Stimulated activated CD4-positive, alpha-beta T cell treated with anti-CD3 and anti-CD28 coated beads, Interleukin-1b, Interleukin-23, amount 100 ng/mL, for 24 hours (primary cell): ENCODE measurements at places on chromosomes 13 and 19.

DNA sequence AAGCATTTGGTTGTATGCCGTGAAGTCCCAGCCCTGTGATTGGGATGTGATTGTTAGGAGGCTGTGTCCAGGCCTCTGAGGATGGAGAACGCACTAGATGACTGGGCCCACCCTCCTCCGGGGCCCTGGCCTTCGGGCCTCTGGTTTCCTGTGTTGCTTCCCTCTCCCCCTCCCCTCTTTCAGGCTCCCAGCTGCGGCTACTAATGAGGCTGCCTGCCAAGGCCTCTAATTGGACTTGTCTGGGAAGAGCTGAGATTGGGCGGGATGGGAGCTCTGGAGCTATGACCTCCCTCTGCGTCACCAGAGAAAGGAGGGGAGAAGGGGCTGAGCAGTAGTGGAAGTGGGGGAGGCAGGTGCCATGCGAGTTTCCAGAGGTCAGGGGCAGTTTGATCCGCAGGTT lies 9.9 kb downstream of the PTH2 start:
- DNase-seq = no peak

- peak; percentile 41 for DNase-seq
Measured at GRCh38 chr13:74026753-74027152, 107.5 kb downstream of the KLF12 start.

DNA sequence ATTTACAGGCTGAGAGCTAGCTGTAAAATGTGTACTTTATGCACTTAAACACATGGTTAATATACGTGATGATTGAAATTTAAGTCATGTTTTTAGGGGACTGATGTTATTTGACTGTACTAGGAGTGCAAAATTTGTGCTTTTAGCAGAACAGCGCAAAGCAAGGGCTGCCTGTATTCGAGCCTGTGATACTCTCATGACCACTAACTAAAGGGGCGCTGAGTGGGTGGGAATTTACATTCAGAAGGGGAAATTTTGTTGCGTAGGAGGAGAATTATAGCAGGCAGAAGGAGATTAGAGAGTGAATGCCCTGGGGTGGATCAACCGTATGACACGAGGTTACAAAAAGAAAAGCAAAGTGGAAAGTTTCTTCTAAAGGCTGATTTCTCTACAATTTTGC lies 271.8 kb upstream of the HTR2A start:
- no peak for DNase-seq

DNA sequence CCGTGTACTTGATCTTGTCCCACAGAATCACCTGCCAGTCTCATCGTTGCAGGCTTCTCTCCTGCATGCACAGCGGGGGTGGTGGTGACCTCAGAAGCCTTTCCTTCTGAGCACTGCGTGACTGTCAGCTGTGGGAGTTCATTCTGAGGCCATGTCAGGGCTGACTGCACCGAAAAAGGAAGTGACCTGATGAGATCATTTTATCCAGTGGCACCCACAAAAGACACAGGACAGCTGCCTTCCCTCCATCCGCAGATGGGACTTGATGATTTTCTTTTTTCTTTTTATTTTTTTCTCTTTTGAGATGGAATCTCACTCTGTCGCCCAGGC lies 89.7 kb downstream of the RAB20 start:
- DNase-seq = no peak

DNA sequence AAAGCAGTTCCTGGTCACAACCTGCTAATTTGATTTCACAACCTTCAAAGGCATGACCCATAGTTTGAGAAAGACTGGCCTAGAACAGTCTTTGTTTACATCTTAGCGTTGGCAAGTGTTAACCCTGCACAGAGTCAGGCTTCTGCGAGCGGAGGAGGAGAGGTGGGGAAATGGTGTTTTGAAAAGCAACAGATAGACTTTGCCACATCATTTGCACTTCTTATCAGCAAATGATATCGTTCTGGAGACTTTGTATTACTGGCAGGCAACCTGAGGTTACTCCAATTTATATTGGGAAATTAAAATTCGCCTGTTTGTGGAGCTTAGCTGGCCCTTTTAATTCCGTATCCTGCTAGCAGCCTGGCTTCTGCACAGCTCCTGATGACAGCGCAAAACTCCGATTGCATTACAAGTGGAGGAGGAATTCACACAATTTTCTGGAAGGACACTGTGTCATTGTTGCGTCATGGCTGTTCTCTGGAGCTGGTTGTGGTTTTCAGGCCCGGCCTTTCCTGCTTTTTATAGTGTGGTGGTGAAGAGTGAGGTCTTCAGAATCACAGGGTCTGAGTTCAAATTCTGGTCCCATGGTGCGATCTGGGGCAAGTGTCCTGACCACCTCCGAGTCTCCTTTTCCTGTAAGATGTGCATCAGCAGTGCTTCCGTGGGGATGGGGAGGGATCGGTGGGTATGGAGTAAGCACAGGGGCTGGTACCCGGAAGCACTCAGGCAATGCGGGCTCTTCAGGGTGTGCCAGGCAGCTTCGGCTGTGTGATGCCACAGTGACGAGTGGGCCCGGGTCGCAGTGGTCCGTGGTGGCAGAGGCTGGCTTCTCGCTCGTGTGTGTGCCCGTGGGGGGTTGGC lies 49.1 kb upstream of the EHD2 start:
- no peak for DNase-seq

DNA sequence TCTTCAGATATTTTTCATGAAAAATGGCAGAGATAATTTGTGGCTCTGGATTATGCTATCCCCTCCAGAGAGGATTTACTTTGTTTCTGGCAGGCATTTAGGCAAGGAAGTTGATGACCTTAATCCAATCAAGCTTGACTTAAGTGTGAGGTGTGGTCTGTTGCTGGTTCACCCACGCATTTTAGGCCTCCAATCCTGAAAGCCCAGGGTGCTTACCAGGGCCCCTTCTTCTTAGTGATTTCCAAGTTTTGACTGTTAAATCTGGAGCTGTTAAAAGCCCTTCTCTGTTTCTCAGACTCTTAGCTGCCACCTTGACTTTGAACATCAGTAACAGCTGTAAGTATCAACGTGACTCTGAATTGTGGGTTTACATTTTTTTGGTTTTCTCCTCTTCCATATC lies 161.8 kb downstream of the DNAJC15 start:
- no peak for DNase-seq

GRCh38 chr13:108549934-108550333 lies 79.5 kb upstream of the MYO16 start:
- no peak for DNase-seq

- DNase-seq = no peak
Measured at GRCh38 chr13:111411919-111412650, 91.6 kb downstream of the TEX29 start.

GRCh38 chr13:27481766-27482165 lies 31.4 kb upstream of the MTIF3 start:
- DNase-seq = no peak

DNA sequence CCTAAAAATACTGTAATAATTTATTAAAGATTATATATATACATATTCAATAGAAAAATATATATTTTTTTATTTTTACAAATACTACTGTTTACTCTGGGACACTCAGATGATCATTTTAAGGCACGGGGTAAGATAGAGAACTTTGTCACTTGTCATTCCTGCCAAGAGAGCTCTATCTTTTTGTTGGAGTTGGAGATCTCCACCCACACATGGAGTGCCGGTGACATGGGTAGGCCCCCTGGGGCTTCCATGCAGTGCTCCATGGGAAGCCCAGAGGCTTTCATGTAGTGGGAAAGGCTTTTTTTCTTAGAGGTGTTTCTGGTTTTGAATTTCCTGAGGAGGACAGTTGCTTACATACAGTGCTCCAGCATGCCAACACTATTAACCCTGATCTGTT lies 81.4 kb downstream of the LMO7 start:
- no peak for DNase-seq

GRCh38 chr19:1273263-1274041 lies 1.9 kb upstream of the FAM174C start:
- DNase-seq = no peak

- no peak for DNase-seq
Measured at GRCh38 chr13:60788156-60788829, 391.3 kb downstream of the TDRD3 start.

- no peak for DNase-seq
Measured at GRCh38 chr19:42032431-42032830, 37.6 kb downstream of the GRIK5 start.

DNA sequence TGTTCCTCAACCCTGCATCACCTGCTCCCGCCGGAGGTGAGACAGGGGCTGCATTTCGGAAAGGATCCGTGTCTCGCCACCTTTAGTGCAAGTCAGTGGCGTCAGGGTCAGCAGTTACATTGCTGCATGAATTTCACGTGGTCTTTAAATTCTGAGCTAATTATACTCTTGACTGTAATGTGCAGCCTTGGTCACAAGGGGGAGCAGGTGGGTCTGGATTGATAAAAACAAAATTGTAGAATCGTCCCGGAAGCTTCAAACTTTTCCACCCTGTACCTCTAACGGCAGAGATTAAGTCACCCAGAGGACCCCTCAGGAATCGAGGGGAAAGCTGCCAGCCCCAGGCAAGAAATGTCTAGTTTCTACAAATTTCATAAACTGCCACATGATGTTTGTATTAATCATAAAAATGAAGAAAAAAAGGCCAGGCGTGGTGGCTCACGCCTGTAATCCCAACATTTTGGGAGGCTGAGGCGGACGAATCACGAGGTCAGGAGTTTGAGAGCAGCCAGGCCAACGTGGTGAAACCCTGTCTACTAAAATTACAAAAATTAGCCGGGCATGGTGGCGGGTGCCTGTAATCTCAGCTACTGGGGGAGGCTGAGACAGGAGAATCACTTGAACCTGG lies 20.2 kb downstream of the BBC3 start:
- DNase-seq = peak; percentile 67

DNA sequence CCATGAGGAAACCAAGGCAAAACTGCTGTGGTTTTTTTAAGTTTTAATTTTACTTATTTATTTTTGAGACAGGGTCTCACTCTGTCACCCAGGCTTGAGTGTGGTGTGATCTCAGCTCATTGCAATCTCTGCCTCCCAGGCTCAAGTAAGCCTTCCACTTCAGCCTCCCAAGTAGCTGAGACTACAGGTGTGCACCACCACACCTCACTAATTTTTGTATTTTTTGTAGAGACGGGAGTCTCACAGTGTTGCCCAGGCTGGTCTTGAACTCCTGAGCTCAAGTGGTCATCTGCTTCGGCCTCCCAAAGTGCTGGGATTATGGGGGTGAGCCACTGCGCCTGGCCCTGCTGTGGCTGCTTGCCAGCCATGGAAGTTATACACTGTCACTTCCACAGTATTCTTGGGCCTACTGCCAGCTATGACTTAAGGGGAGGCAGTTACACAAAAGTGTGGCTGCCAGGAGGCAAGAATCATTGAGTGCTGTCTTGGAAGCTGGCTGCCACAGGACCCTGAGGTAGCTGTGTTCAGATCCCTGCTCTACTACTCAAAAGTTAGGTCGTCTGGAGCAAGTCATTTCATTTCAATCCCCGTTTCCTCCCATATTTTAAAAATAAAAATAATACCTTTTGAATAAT lies 12.7 kb downstream of the FARP1 start:
- DNase-seq = no peak

DNA sequence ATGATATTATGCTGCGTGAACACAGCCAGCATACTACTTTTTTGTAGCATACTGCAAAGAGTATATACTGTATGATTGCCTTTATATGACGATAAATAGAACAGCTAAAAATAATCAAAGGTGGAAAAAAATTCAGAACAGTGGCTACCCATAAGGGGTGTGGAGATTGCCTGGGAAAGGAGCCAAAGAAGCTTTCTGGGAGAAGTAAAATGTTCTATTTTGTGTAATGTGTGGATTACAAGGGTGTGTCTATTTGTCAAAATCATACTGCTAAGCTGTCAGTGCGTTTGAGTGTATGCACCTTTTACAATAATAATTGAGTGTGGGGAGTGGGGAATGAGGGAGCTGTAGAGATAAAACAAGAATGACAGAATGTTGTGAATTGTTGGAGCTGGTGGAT lies 45.2 kb upstream of the MTIF3 start:
- no peak for DNase-seq

GRCh38 chr13:28337166-28338005 lies 157.5 kb downstream of the FLT1 start:
- DNase-seq = no peak

DNA sequence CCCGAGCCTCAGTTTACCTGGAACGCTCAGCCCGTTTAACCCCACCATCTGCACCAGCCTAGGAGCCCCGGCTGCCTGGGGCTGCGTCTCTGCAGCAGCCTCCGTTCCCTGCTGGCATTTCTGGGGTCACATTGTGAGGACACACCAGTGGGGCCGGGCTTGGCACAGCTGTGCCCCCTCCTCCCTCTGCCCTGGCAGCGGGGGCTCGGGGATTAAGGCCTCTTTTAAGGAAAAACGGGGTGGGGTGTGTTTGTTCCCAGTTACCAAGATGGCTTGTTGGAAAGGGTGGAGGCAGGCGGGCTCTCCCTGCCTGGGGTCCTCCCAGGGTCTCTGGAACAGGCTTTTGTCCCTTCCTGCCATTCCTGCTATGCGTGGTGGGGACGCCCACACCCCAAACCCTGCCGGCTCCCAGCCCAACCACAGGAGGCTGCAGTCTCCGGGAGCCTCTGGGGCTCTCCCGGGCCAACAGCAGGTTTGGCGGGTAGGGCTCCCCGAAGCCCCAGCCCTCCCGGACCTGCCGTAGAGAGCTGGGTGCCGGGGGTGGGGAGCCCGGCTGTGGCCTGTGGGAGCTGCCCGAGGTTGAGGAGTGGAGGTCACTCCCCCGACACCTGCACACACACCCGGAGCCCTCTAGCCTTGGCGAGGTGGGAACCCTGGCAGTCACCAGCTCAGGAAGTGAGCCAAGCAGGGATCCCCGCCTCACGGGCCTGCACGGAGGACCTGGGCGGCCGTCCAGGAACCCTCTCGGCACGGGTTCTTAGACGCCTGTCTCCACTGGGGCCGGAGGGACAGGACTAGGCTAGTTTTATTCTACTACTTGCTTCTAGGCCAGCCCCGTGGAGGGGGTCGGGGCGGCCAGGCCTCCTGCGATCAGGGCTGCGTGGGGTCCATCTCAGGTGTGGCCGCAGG lies 36.9 kb downstream of the GADD45B start:
- no peak for DNase-seq

- no peak for DNase-seq
Measured at GRCh38 chr13:67308004-67308772, 78.1 kb upstream of the PCDH9 start.

- no peak for DNase-seq
Measured at GRCh38 chr13:43377149-43377548, 353.8 kb downstream of the DNAJC15 start.

- peak; percentile 34 for DNase-seq
Measured at GRCh38 chr19:14536926-14537692, 7.7 kb downstream of the TECR start.

DNA sequence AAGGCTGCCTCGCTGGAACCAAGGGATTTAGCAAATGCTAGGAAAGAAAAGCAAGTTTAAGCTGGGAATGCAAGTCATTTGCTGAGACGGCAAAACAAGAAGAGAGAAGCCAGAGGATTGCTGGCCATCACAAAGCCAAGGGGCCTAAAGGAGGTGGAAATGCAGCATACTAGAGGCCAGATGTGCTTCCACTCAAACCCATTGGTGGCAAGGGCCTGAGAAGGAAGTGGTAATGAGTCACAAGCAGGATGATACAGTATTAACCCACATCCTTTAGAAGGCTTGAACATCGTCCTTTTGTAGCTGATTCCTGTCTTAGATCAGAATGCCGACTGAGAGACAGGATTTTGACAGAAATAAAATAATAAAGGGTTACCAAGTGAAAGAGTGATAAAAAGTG lies 68.2 kb downstream of the ITGBL1 start:
- DNase-seq = no peak
